Body of pancreas (tissue), 4 donors: ENCODE measurements at places on chromosomes 5 and 9. TPM values are rescaled to one million over a fixed set of nuclear protein-coding genes. Genes with fewer than 3 reads are reported as not detected.

Gene CCDC192
- total RNA-seq: not detected

Gene TAF11L5
- total RNA-seq: not detected

Gene UBE2D2
- 102 TPM for total RNA-seq

DNA sequence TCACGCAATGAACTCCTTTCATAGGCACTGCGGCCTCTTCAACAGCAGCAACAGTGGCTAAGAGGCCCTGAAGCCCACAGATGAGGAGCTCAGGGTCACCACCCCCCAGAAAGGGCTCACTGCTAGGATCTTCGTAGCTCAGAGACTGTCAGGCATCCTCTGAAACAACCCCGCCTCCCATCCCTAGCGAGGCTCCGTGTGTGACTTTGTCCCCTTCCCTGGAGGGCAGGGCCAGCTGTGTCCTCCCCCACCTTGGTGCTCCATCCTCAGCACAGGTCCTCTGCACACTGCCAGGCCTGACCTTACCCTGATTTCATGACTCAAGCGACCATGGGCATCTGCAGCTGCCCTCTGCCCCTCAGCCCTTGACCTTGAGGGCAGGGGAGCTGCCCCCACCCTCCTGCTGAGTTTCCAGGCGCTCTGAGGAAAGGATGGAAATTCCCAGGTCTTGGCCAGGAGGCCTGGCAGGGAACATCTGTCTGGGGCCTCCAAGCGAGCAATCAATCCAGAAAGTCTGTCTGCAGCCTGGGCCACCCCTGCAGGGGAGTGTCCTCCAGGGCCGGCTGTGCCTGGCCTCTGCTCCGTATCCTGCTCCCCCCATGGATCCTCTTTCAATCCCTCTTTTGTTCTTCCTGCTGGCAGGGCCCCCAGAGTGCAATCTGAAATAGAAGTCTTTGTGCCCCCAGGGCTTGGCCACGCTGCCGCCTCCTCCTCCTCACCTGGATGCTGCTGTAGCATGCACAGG, 6.8 kb upstream of the IRX4 start:
- DNase-seq: no peak

DNA sequence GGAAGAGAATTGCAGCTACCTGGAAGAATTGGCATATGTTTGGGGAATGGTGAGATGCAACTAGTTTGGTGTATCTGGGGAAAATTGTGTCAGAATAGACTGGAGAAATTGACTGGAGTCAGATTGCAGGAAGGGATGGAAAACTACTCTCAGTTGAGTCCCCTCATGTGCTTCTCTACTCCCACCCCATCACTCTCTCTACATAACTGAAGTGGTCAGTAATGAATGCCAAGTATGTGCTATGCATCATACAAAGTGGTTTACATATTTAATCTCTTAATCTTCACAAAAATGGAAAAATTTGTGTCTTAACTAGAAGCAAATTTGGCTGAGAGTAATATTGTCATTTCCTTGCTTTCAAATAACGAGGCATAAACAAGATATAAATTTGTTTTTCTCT, 146.4 kb upstream of the TNC start:
- no peak for DNase-seq

DNA sequence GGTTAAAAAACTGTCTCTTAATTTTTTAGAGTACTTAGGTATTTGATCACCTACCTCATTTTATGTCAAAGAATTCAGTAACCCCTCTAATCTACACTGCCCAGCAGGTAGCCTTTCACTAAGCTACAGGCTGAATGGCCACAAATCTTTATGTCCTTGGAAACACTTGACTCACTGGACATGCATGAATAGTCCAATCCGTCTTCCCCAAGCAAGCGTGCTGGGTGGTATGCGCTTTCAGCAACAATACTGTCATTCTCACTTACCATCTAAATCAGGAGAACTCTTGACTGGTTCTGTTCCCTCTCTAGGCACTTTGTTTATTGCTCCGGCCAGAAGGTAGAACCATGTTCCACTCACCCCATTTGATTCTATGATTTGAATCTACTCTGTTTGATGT, 73.1 kb downstream of the TRPM3 start:
- no peak for DNase-seq

DNA sequence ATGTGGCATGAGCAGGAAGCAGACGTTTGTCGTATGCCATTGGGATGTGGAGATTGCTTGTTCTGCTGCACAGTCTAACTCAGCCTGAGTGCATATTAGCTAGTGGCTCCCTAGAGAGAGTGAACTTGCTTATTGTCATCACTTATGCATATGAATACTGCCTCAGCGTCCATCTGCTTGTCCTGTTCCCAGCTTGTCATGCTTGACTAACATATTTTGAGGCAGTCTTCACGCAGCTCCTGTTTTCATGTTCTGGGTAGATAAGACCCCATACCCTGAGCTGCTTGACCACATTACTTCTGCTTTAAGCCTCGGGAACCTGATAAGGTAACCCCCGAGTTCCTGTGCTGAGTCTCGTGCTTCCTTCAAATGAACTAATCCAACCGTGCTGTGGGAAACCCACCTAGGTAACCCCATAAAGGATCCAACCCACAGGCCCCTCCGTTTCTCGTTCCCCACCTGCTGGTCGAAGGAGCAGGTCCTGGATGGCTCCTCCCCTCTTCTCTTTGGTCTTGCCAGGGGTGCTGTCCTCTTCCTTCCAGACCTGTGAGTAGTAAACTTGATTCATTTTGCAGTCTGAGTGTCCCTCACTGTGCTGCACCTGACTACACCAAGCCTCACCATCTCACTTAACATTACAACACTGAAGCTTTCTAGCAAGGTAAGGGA, 25.0 kb downstream of the ANKRD33B start:
- no peak for DNase-seq

DNA sequence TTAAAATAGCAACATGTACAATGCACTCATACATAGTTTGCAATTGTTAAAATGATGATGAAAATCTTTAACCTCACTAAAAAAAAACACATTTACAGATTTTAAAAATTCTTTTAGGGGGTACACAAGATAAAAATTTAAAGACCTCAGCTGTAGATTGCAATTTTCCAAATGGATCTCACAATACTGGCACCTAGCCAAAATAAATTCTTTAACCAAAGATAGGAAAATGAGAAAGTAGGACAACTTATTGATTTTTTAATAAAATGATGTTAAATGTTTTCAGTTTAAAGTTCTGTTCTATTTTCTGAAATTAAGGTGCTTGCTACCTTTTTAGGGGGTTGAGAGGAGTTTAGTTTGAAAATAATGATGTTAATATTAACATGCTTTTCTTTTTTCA, 90.0 kb downstream of the PCSK1 start:
- no peak for DNase-seq

DNA sequence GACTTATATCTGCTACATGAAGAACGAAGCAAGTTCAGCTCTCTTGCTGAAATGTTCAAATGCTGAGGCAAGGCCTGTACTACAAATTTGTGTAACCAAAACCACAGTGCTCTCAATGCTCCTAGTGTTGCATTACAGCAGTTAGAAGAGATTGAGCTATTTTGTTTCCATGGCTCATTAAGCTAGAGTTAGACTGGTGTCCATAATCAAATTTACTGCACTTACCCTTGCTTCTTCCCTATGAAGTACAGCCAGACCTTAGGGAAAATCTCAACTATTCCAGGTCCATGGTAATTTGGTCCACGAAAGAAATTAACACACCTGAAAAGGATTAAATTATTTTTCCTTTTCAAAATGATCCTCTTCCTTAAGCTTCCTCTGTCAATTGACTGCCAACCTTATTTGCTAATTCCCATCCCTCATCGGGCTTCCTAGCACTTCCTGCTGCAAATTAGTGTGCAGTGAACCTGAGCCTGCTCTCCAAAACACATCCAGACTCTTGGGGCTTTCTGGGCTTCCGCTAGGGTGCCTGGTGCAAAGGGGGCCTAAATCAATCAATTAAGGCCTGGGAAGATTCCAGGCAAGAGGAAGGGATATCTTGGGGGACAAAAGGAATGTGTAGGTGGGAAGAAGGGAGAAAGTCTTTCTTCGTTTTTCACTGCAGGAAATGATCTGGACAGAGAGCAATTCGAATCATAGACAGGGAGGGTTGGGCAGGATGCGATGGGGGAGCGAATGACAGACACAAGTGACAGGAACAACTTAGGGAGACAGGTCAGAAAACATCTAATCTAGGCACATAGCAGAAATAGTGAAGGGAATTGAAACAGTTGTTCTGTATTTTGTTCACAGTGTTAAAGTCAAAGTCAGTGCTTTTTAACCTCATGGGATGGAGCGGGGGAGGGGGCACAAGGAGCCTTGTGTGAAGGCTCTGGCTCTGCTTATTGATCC, 542.4 kb downstream of the RAB3C start:
- no peak for DNase-seq

DNA sequence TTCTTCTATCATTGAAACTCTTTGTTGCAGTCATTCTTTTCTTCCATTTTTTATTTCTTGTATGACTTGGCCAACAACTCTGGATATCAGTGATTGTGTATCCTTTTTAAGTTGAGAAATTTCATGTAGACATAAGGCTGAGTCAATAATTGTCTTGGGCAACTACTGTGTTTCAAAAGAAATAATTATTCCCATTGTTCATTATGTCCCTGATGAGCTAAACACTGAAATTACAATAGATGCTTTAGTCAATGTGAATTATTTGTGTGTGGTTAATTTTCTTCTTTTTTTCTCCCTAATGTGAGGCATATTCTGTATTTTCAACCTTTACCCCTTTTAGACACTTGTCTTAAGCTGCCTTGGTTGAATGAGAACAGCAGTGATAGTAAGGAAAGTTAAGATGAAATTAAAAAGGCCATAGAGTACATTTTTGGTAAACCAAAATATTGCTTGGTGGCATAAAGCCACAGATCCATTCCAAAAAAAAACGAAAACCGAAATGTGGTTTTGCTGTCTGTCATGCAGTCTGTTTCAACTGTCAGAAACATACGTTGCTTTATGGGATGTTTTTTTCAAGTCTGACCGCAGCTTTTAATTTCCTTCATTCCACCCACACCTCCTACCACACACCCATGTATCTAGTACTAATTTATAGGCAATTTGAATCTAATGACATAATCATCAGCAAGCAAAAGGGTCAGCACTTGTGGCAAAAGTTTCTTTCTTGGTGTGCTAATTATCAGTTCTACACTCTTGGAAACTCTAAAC, 21.1 kb downstream of the TLE4 start:
- DNase-seq: no peak

GRCh38 chr9:91429501-91429900, 5.9 kb upstream of the NFIL3 start:
- no peak for DNase-seq

DNA sequence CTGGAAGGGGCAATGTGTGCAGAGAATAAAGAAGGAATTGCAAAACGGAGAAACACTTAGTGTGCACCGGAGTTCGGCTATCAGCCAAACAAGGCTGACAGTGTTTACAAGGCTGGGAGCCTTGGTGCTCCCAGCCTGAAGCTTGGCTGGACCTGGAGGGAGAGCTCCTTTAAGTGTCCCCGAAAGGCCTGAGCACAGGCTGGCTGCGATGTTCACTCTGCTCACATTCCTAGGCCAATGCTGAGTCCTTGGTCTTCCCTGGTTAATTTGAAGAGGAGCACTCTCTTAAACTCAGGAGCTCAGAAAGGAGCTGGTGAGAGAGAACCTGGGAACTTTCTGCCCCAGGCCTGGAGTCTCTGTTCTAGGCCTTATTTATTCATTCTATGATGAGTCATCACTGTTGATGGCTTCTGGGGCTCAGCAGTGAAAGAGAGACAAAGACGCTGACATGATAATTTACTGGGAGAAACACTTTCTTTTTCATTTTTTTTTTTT, 88.6 kb upstream of the MYO10 start:
- DNase-seq: no peak

- DNase-seq: peak; percentile 65
Measured at GRCh38 chr9:128494108-128494745, 10.3 kb upstream of the GLE1 start.

GRCh38 chr9:133380734-133381133, 4.6 kb downstream of the STKLD1 start:
- DNase-seq: no peak

DNA sequence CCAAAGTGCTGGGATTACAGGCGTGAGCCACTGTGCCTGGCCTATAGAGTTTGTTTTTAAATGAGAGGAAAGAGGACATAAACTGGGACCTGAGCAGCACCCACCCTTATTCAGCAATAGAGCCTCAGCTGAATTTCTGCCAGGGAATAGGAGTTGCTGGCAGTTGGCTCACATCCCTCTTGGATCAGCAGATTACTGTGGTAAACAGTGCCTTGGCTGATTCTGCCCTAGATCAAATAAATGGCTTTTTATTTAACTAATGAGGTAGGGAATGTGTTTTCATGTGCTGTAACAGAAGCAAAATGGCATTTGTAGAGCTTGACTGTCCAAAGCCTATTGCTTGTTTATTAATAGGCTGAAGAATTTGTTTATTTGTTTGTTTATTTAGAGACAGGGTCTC, 2.1 kb downstream of the ARHGEF37 start:
- peak; percentile 79 for DNase-seq

DNA sequence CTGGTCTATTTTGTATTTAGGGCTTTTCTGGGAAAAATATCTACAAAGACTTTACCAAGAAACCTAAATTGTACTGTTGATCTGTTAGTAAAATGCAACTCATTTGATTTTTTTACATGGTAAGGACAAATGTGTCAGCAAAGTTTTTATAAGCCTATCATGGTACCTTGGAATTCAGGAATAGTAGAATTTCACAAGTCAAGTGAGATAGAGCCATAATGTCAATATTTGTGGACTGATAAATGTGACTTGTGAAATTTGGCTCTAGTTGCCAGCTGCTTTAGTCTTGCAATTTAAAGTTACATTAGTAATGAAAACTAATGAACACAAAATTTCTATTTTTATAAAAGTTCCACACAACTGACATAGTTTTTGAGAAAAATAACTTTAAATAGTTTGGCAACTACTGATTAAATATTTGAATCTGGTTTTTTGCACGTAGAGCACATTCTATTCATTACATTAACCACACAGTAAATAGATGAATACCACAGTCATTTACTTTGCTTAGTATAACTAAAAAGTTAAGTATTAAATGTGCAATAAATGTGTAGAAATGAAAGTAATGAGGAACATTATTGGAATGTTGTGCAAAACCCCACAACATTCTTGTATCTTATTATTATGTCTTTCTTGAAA, 41.2 kb upstream of the RIOK2 start:
- DNase-seq: peak; percentile 11

- no peak for DNase-seq
Measured at GRCh38 chr5:78633700-78634099, 14.9 kb downstream of the LHFPL2 start.

DNA sequence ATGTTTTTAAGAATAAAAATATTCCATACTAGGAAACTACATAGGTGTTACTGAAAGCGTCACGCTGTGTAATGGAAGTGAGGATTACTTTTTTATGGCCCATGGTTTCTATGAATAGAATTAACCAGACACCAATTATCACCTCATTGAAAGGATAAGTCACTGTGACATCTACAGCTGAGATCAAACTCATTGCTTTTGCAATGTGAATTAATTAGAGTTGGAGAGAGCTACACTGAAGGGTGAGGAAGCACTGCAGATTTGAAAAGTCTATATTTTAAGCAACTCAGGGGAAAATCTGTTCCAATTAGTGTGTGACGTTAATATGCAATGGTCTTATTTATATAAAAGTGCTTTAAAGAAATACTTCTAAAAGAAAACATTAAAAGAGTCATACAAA, 1300.1 kb upstream of the DMAC1 start:
- no peak for DNase-seq
